ENCODE measurements at places on chromosomes 4 and X.

DNA sequence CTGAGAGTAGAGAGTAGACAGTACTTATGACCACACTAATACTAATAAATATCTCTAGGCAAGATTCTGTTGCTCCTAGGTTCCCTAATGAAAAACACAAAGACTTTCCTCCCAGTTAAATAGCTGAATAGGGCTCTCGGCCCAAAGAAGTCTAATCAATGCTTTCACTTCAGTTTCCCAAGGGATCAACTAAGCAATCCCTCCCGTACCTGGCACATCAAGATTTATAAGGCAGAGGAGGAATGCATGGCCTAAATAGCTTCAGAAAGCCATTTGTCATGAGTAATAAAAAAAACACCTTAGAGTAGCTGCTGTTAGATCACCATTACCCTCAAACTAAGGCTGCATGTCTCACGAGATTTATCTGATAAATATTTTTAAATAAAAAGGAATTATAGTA, 56.8 kb upstream of the EXOC1L start:
- peak; percentile 14 for DNase-seq

DNA sequence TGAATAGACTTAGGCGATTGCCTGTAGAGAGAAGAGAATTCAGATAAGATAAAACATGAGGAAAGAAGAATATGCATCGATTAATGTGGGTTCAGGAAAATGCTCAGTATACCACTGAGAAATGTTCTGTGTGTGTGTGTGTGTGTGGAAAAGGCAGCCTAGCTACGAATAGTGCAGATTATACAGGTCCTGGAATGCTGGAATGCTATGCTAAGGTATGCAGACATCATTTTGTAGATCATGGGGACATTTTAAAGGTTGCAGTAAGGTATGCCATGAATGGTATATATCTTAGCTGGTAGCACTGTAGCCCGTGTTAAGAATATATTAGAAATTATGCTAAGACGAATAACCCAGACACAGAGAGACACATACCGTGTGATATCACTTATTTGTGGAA, 267.9 kb downstream of the TLL1 start:
- DNase-seq, result no peak

- peak; percentile 73 for DNase-seq
Measured at GRCh38 chr4:7987148-7987989, 47.7 kb upstream of the AFAP1 start.

- DNase-seq, result no peak
Measured at GRCh38 chrX:22674932-22675331, 324.8 kb upstream of the DDX53 start.

GRCh38 chr4:2359591-2360395, 58.7 kb downstream of the ZFYVE28 start:
- no peak for DNase-seq

- DNase-seq, result no peak
Measured at GRCh38 chr4:168386002-168386401, 67.5 kb upstream of the DDX60 start.

- peak; percentile 9 for DNase-seq
Measured at GRCh38 chrX:49308604-49309269, 5.3 kb downstream of the GAGE10 start.

DNA sequence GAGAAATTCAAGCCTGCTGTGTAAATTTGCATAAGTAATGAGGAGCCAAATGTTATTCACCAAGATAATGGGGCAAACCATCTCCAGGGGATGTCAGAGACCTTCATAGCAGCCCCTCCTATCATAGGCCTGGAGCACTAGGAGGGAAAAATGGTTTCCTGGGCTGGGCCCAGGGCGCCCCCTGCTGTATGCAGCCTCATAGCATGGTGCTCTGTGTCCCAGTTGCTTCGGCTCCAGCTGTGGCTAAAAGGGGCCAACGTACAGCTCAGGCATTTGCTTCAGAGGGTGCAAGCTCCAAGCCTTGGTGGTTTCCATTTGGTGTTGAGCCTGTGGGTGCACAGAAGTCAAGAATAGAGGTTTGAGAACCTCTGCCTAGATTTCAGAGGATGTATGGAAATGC, 859.3 kb downstream of the RPA4 start:
- peak; percentile 1 for DNase-seq

GRCh38 chr4:79904331-79904730, 168.7 kb downstream of the ANTXR2 start:
- no peak for DNase-seq

GRCh38 chr4:6516762-6517161, 44.3 kb upstream of the PPP2R2C start:
- DNase-seq, result no peak

DNA sequence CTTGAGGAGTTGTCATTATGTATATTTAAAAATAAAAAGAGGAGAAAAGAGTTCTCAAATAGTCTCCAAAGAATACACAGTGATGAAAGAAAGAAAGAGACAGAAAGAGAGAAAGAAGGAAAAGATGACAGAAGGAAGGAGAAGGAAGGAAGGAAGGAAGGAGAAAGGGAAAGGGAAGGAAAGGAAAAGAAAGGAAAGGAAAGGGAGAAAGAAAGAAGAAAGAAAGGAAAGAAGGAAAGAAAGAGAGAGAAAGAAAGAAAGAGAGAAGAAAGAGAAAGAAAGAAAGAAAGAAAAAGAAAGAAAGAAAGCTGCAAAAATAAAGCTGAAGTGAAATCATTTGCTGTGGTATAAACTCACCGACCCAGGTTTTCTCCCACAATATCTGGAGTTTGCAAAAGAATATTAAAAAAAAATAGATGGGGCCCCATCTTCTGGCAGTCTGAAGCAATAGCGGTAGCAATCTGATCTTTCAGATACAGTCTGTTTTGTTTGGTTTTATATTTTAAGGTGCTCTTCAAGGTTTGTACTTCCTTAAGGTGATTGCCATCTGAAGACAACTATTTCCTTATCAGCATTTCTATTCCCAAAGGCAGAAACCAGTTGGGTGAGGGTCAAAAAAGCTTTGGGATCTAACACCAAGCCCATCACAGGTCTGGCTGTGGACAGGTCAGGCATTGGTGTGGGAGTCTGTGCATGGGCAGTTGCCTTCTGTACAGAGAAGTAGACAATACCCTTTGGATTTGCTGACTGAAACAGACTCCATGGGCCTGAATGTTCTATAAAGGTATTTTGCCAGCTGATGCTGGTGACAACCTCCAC, 160.4 kb downstream of the CPEB2 start:
- DNase-seq, result peak; percentile 45

GRCh38 chr4:85423431-85423830, 51.5 kb upstream of the ARHGAP24 start:
- DNase-seq, result peak; percentile 24

DNA sequence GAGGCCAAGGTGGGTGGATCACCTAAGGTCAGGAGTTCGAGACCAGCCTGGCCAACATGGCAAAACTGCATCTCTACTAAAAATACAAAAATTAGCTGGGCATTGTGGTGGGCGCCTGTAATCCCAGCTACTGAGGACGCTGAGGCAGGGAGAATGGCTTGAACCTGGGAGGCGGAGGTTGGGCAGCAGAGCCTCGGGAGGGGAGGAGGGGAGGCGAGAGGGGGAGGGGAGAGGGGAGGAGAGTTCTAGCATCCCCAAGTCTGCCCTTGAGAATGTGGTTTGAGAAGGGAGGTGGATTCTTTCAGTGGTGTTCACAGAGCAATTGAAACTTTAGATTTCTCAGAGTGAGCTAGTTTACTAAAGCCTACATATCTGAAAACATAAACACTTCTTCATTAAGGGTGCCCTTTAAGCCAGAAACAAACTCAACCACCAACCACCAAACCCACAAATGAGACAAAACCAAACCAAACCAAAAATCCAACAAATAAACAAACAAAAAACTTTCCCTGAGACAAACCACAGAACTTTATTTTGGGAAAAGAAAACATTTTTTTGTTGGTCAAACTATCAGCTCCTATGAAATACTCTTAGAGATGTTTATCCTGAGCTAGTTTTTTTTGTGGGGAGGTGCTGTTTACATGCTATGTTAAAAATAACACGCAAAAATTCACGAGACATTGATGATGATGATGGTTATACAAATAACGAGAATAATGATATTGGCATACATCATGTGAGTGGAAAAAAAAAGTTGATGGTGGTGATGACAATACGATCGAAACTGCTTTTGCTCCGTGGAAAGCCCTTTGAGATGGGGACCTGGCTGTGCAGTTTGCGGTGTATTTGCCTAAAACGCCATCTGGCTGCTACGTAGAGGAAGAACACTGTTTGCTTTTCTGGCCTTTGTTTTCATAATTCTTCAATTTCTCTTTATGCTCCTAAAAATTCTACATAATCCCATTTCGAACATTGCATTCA, 98.2 kb upstream of the PRKX start:
- peak; percentile 58 for DNase-seq

GRCh38 chr4:6008092-6008551, 10.1 kb downstream of the C4orf50 start:
- no peak for DNase-seq

- DNase-seq, result no peak
Measured at GRCh38 chrX:39508300-39508692, 589.5 kb downstream of the BCOR start.

- no peak for DNase-seq
Measured at GRCh38 chr4:86788826-86789225, 60.4 kb downstream of the SLC10A6 start.

DNA sequence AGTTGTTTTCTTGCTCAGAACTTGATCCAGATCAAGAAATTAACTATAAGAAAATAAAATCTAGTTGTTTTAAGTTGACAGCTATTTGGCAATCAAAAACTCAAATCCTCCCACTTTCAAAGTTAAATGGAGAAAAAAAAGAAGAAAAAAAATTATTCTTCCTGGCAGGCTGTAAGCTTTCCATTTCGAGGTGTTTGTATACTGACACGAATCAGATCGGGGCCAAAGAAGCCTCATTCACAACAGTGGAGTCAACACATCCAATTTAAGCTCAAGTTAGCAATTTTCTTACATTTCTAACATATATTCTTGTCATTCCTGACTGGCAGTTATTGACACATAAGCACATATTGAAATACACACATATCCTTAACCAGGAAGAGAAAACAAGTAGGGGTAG, 119.4 kb downstream of the UNC5C start:
- no peak for DNase-seq

GRCh38 chr4:75907966-75908365, 5.7 kb upstream of the PPEF2 start:
- no peak for DNase-seq

DNA sequence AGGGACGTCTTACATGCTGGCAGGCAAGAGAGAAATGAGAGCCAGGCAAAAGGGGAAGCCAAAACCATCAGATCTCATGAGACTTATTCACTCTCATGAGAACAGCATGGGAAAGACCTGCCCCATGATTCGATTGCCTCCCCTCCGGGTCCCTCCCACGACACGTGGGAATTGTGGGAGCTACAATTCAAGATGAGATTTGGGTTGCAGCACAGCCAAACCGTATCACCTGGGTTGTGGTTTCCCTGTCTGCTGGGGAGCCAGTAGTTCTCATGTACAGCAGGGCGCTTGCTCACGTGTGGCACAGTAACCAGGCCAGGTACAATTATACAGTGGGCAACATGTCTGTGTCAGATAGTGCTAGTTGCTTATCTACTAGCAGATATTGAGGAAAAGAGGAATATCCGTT, 11.1 kb upstream of the RS1 start:
- DNase-seq, result no peak

DNA sequence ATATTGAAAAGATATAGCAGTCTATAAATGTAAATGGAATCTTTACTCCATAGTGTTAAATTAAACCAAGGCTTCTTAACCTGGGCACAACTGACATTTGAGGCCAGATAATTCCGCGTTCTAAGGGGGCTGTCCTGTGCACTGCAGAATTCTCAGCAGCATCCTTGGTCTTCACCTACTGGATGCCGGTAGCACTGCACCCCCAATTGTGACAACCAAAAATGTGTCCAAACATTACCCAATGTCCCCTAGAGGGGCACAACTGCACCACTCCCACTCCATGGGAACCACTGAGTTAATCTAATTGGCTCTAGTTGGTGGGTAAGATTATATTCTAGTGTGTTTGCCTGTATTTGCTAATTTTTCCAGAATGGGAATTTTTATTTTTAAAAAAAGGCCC, 16.6 kb downstream of the AP1S2 start:
- DNase-seq, result no peak

DNA sequence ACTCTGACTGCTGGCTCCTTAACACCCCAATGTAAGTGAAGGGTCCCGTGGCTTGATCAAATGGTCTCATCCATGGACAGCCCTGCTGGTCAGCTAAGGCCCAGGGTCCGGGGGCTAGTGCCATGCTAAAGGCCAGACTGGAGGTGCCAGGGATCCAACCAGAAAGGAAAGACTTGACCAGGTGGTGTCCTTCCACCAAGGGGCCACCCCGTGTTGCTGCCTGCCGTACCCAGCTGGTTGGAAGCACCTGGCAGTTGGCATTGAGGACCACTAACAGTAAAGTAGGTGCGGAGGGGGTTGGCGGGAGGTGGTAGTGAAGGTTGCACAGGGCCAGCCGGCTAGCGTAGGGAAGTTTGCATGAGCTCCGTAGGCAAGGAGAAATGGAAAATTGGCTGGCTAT, 1.7 kb upstream of the IL1RAPL2 start:
- DNase-seq, result no peak

DNA sequence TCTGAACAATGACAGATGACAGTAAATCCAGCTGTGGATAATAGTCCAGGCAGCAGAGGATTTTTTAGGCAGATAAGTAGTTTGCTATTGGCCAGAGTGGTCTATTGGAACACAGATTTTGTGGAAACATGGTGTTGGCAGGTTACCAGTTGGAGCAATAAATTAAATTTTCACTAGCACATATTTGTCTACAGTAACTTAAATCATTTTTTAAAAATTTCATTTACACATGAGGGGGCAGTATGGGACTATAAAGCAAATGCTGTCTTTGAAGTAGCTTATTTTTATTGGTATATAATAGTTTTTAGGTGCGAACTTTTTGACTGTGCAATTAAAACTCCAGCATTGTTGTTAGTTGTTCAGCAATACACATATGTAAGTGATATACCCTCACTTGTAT, 289.8 kb downstream of the ARHGAP10 start:
- no peak for DNase-seq

GRCh38 chrX:15761564-15762191, 23.6 kb downstream of the CA5B start:
- peak; percentile 48 for DNase-seq

- DNase-seq, result peak; percentile 21
Measured at GRCh38 chrX:111375747-111376146, 36.2 kb downstream of the DCX start.

DNA sequence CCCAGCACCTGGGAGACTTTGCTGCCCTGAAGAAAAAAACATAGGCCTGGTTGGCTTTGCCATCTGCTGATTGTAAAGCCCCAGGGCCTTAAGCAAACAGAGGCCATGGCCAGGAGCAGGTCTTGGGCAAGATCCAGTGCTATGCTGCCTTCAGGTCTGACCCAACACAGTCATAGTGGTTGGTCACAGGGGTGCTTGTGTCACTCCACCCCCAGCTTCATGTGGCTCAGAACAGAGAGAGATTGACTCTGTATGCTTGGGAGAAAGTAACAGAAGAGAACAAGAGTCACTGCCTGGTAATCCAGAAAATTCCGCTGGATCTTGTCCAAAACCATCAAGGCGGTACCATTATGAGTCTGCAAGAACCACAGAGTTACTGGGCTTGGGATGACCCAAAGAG, 24.4 kb upstream of the SMARCA5 start:
- DNase-seq, result peak; percentile 54
